ENCODE measurements at places on chromosomes 6 and 20.

- DNase-seq: no peak
Observed at GRCh38 chr6:125899726-125900182, 56.8 kb upstream of the HINT3 start.

- DNase-seq: no peak
Observed at GRCh38 chr20:35630636-35631035, 15.0 kb downstream of the SPAG4 start.

DNA sequence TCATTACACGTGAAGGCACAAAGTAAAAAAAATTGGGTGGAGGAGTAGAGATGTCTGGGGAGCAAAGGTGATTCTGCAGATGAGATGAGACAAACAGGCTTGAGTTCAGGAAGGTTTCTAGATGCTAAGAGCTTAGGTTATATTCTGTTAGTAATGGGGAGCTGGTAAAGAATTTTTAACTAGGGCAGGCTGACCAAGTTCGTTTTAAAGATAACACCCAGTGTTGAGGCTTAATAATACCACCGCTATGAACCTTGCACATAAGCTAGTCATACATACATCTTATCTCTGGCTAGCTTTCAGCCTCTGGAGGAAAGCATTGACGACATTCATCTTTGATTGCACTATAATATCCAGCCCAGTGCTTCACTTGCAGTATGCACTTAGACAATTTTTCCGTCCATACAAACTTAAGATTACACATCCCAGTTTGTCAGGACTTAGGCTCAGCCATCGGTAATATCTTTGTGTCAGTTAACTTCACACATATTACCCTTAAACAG lies 12.1 kb downstream of the NHSL1 start:
- no peak for DNase-seq

DNA sequence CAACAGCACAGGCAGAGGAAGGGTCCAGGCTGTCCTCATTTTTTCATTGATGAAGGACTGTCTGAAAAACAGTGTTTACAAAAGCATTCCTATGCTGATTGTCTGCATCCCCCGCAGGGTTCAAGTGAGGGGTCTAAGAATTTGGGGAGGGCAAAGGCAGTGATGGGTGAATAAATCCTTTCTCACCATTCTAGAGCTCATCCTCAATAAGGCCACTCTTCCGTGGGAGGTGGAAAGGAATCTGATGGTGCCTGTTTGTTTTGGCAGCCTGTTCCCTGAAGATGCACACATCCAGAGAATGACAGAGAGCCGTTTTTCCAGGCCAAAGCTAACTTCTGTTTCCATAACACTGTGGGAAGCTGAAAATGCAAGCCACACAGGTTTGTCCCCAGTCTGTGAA lies 164.5 kb downstream of the MOXD1 start:
- no peak for DNase-seq

- peak; percentile 80 for DNase-seq
Observed at GRCh38 chr6:158644231-158645063, at the start of gene DYNLT1. DYNLT1 (minus strand) TSS chr6:158644743; CDS start chr6:158644708, 35 bp downstream.

- no peak for DNase-seq
Observed at GRCh38 chr6:6420107-6420506, 99.6 kb upstream of the F13A1 start.

DNA sequence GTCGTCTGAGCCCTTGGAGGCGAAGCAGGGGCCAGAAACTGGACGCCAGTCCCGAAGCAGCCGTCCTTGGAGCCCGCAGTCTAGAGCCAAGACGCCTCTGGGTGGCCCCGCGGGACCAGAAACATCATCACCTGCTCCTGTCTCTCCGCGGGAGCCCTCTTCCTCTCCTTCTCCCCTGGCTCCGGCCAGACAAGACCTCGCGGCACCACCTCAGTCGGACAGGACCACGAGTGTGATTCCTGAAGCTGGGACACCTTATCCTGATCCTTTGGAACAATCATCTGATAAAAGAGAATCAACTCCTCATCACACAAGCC lies 416 bp downstream of the RSPH4A start:
- peak; percentile 9 for DNase-seq

DNA sequence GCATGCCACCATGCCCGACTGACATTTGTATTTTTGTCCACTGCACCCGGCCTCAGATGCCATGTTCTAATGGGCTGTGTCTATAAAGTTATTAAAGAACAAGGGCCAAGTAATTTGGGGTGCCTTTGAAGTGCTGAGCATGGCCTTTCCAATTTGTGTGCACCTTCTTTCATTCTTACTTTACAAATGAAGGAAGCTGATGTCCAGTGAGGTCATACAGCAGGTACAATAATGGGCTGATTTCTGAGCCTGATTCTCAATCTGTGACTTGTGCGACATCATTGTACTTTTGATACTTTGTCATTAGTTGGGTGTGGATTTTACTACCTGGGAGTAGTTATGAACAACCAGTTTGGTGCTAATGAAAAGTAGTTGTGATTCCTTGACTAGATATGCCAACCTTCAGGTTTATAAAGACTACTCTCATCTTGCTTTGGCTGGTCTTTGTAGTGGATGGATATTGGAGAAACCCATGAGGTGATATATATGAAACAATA lies 94.3 kb downstream of the JARID2 start:
- no peak for DNase-seq

DNA sequence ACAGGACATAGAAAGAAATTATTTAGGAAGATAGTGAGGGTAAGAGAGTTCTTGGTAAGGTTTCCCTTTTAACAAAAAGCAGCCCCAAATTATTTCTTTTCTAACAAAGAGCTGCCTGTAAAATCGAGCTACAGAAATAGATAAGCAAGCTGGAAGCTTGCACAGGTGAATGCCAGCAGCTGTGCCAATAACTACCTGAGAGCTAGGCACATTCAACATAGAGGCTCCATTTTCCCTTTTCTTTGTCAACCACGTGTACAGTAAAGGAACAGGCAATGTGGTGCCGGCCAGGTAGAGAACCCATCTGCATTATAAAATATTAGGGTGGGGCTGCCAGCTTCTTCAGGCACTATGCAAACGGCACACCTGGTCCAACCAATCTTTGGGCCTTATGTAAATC lies 341.6 kb upstream of the JAG1 start:
- no peak for DNase-seq

All from substantia nigra (tissue), 51 donors.